ENCODE measurements at places on chromosomes 3 and 15.

DNA sequence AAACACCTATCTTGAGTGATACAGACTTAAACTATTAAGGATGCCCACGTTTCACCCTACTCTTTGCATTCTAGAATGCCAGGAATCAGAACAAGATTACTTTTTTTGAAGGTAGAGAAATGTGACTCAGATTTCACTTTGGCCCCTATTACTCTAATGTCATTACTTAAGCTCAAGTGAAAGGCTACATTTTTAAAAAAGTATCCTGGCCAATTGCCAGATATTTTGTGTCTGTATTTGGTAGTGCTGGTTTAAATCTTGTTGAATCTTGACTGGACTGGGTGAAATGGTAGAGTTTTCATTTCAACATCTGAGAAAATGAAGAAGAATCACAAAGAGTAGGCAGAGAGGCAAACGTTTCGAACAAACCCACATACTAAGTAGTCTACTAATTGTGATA, 218.2 kb upstream of the UBE2E1 start:
- no peak for DNase-seq

DNA sequence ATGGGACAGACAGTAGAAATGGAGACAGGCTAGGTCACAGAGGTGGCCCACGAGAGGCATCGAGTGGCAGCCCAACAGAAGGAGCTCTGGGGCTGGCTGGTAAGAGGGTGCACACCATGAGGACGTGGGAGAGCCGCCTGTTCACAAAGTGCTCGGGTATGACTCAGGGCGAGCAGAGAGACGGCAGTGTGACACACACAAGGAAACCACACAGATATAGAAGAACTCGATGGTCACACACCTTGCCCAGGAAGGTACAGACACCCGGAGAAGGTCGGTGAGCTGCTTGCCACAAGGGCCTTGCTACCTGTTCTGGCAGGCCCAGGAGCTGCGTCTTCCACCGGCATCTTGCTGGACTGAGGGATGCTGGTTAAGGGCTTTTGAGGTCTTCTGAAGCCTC, 50.2 kb downstream of the CA12 start:
- DNase-seq, result no peak

DNA sequence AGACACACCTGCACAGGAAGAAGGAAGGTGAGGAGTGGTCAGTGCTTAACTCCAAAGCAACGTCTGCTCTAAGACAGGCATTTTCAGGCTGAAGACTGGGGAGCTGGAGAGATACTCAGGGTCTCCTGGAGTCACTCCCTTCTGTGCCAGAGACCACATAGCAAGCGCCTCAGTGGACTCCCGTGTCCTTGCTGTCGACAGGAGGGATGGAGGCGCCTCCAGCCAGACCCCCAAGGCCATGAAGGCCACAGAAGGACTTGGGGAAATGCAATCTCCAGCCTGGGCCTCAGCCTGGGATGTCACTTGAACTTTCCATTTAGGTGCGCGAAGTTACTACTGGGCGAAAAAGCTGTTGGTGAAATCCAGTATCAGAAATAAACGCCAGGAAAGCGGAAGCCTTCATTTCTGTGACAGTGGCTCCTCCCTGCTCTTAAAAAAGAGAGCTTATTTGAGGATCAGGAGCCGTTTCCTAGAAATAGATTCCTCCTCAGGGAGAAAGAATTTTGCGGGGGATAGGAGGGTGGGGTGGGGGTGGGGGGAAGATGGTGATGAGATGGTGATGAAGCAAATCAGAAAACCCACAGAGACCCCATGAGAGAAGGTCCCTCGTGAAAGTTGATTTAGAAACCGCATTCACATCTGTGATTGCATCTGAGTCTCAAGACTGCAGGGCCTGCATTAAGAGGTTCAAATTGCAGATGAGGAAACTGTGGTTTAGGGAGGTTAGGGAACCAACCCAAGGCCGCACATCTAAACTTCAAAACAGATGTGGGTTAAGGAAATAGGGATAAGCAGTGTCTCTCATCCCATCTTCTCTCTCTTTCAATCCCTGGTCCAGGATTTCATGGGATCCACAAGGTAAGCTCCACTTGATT, 78.8 kb downstream of the ATP2B2 start:
- no peak for DNase-seq

- DNase-seq, result no peak
These were observed 70.4 kb downstream of the FOXP1 start for GRCh38 chr3:71513081-71513480.

Data from BE2C (cell line).